Activated CD8-positive, alpha-beta memory T cell treated with anti-CD3 and anti-CD28 coated beads, Interleukin-2, amount 50 U/mL, for 4 hours (primary cell): ENCODE measurements at places on chromosomes 4 and X.

DNA sequence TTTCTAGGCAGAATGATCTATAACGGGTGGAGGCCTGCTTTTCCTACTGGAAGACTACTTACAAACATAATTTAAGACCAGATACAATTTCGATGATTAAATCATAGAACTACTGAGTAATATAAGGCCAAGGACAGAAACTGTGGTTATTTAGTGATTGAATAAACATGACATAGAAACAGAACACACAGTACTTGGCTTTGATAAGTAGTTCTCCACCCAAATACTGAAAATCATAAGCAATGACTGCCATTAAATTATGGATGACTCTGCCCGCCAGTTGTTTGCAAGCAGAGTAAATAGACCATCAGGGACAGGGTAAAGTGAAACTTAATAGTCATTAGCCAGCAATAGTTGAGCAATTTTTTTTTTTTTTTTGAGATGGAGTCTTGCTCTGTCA is 17.2 kb upstream of the SMIM14 start:
- no peak for DNase-seq

GRCh38 chr4:90904021-90904420 is 776.8 kb downstream of the CCSER1 start:
- DNase-seq, result no peak

GRCh38 chr4:52588097-52588496 is 71.0 kb downstream of the USP46 start:
- no peak for DNase-seq

- no peak for DNase-seq
Observed at GRCh38 chr4:159757499-159757898, 654.6 kb downstream of the RAPGEF2 start.

- no peak for DNase-seq
Observed at GRCh38 chr4:18878561-18878960, 857.0 kb upstream of the LCORL start.

GRCh38 chr4:2194496-2194895 is 47.4 kb downstream of the HAUS3 start:
- no peak for DNase-seq
